ENCODE measurements at places on chromosomes 5 and 9.

GRCh38 chr9:91177661-91178280 lies 183.9 kb downstream of the AUH start:
- DNase-seq = no peak

DNA sequence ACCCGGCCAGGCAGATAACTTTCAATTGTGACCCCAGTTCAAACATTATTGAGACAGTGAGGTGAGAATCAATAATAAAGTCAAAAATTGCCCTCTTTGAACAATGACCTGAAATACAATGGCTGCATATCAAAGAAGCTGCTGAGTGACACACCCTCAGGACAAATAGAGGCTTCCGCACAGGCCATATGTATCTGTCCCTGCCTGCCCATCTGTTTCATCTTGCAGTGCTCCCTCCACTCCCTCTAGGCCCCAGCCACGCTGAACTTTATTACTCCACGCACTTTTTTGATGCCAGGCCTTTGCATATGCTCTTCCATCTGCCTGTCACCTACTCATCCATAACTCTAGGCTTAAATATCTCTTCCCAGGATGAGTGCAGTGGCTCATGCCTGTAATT lies 15.9 kb upstream of the PFDN1 start:
- DNase-seq = no peak

DNA sequence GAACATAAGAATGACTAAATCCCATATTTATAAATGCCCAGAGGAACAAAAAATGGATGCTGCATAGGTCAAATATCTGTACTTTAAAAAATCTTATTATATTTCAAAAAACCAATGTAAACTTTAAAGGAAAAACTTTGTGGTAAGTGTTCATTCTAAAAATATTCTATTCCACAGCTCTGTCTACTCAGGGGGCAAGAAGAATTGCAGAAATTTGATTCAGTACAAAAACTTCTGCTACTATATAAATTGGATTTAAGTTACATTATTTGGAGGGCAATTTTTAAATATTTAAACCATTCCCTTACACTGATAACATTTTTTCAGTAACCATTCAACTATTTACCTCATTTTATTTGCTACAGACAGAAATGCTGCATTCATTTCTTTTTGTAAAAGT lies 32.1 kb downstream of the NFIB start:
- DNase-seq = no peak

- no peak for DNase-seq
These were observed 77.7 kb downstream of the DNAH5 start for GRCh38 chr5:13866792-13867191.

DNA sequence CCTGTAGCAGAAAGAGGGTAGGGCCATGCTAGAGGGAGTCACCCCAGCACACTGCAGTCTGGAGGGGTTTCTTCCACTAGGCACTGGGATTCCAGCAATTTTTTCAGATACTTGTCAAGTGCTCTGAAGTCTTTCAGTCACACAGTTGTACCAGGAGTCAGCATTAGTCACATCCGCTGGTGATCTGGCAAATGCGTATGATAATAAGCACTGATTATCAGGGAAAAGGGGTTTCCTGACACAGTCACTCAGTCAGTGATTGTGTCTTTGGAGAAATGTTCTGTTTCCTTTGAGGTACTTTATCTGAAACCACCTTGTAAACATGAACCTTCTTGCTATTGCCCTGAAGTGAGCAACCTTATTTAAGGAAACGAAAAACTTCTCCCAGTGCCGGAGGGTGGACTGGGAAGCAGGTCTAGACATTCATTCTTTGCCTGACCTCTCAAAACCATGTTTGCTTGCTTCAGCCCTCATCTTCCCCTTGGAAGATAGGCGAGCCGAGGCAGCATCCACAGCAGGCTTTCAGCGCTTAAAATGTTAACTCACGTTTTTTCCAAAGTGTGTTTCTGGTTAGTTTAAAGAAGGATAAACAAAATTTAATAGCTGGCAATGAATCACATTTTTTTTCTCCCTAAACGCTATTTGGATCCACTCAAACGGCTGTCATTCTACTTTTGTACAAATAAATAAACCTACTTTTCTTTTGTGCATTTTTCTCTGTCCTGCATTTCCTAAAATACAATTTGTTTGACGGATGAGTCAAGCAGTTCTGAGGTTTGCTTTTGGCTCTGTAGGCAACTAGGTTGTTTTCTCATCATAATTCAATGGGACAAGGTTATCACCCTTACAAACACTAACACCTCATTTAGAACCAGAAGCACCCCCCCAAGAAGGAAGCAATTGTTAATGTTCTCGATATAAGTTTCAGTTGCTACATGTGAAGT lies 77.7 kb downstream of the FOXD1 start:
- no peak for DNase-seq

- DNase-seq = no peak
These were observed 1296.8 kb upstream of the CDH6 start for GRCh38 chr5:29896646-29897045.

- no peak for DNase-seq
These were observed 75.3 kb downstream of the PTBP3 start for GRCh38 chr9:112258106-112258505.

DNA sequence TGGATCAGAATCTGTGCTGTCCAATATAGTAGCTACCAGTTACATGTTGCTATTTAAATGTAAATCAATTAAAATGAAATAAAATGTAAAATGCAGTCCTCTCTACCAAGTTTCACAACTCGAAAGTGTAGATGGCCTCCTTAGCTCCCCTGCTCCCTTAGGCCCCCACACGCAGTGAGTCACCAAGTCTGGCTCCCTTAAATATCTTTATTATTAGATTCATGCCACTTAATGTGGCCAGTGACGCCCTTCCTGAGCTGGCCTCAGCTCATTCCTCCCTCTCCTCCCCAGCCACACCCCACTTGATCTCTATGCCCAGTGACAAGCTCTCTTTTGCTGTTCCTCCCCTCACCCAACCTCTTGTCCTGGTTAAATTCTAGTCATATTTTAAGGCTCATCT lies 88.4 kb upstream of the DNAH5 start:
- DNase-seq = no peak

GRCh38 chr5:173925449-173926071 lies 37.4 kb downstream of the CPEB4 start:
- DNase-seq = peak; percentile 44

GRCh38 chr5:22835686-22836085 lies 17.5 kb downstream of the CDH12 start:
- no peak for DNase-seq

Measured in tibial nerve (tissue), 4 donors.